Urinary bladder (tissue), 4 donors: ENCODE measurements at places on chromosomes 3 and 15. TPM values are rescaled to one million over a fixed set of nuclear protein-coding genes. Genes with fewer than 3 reads are reported as not detected.

SCN11A gene
- 11.8 TPM for total RNA-seq

SLCO2A1 gene
- 3.0 TPM for total RNA-seq

EPHA3 gene
- 158 TPM for total RNA-seq

BDH1 gene
- total RNA-seq = 6.9 TPM

PLCB2 gene
- 3.9 TPM for total RNA-seq

AAGAB gene
- 27.3 TPM for total RNA-seq

C3orf49 gene
- total RNA-seq = not detected

GOLGA6B gene
- total RNA-seq = 0.26 TPM

PATL2 gene
- total RNA-seq = 1.7 TPM

MAP1A gene
- total RNA-seq = 14.3 TPM

IL5RA gene
- 0.69 TPM for total RNA-seq

P3H2 gene
- total RNA-seq = 12.7 TPM

UBA7 gene
- total RNA-seq = 39.6 TPM

DUOXA2 gene
- total RNA-seq = 0.42 TPM

SPINT1 gene
- total RNA-seq = 31.4 TPM

DPPA2 gene
- not detected for total RNA-seq

HACD3 gene
- total RNA-seq = 141 TPM

NRROS gene
- total RNA-seq = 4.1 TPM
